NCI-H1417 (cell line): ENCODE measurements at places on chromosomes 1 and 21.

DNA sequence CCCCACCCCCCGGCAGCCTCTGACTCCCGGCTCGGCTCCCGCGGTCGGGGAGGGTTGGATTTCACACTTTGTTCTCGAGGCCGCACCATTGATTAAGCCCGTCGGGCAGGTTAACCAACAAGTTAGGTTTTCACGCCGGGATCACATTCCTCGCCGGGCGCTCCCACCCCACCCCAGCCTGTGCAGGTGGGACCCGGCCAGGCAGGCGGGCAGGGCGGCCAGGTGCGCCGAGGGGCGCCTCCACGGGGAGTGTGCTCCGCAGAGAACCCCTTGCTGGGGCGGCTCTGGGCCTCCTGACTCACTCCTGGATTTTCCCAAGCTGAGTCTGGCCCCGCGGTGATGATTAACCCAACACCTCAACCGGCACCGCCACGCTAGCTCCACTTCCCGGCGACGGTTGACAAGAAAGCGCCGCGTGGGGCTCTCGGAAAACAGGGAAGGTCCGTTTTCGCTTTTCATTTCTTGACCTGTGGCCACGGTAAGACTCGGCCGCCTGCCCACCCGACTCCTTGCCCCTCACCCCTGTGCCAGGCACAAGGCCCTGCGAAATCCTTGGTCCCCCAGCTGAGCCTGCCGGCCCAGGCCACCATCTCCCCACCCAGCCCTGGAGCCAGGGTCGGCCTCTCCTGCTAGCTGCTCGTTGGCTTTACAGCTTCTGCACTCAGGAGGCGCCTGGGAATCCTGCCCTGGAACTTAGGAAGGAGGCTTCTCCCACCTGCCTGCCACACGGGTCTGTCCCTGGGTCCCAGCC lies 8.8 kb upstream of the TTLL10 start:
- DNase-seq: peak; percentile 52

DNA sequence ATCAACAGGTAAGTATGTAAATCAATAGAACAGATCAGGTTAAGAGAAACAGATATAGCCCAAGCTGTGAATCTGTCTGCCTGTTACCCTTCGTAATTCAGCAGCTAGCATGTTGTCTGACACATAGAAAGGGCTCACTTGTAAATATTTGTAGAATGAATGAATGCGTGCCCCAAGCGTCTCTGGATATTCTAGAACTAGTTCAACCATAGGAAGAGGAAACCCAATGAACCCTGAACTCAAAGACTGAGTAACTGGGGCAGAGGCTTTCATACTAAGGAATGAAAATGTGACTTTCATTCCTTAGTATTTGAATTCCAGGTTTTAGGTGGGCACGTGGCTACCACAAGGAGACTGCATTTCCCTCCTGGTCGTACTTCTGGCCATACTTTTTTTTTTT lies 60.1 kb upstream of the SMYD2 start:
- DNase-seq: no peak

GRCh38 chr1:204685236-204686006 lies at the start of gene LRRN2:
LRRN2 (minus strand) TSS chr1:204685738; CDS start chr1:204619992, 65,746 bp downstream.
- DNase-seq: peak; percentile 75

- DNase-seq: no peak
These were observed 160.0 kb downstream of the SDCCAG8 start for GRCh38 chr1:243415663-243416408.

DNA sequence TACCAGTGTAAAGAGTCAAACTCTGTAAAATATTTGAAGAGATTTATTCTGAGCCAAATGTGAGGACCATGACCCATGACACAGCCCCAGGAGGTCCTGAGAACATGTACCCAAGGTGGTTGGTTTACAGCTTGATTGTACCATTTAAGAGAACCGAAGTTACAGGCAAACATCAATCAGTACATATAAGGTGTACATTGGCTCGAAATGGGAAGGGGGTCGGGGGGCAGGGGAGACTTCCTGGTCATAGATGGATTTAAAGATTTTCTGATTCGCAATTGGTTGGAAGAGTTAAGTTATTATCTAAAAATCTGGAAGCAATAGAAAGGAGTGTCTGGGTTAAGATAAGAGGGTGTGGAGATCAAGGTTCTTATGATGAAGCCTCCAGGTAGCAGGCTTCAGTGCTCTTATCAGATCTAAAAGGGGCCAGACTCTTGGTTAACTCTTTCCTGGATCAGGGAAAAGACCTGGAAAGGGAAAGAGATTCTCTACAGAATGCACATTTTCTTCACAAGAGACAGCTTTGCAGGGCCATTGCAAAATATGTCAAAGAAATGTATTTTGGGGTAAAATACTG lies 47.5 kb upstream of the NTPCR start:
- no peak for DNase-seq

DNA sequence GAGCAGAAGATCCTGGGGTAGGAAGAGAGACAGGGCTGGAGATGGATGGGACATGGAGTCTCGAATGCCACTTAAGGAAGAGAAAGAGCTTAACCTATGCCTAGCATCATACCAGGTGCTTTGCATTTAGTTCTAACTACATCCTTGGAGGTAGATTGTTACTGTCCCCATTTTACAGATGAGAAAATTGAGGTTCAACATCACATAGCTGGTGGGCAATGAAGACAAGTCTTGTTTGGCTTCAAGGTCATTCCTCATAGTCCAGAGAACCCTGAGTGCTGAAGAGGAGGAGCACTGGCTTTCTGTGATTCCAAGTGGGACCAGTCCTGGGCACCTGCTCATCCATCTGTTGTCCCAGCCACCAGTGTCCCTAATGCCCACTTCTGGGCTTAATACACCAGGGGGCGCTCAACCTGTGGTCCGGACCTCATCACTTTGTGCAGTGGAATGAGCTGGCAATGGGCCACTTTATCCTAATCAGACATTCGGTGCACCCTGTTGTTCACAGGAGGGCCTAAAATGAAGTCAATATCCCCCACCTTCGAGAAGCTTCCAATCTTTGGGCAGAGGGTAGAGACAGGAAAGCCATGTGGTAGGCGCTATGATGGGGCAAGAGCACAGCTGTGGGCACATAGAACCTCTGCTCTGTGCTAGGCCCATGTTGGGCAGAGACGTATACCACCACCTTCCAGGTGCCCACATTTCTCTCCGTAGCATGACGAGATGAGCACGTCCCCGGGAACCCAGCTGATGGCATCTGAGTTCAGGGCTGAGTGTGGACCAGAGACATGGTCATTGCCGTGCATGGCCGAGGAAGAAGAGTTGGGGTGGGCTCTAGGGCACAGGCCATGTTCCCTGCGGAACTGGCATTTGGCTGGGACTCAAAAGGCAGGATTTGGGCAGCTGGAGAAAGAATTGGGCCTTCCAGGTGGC lies 9.2 kb downstream of the RPS6KA1 start:
- DNase-seq: no peak

DNA sequence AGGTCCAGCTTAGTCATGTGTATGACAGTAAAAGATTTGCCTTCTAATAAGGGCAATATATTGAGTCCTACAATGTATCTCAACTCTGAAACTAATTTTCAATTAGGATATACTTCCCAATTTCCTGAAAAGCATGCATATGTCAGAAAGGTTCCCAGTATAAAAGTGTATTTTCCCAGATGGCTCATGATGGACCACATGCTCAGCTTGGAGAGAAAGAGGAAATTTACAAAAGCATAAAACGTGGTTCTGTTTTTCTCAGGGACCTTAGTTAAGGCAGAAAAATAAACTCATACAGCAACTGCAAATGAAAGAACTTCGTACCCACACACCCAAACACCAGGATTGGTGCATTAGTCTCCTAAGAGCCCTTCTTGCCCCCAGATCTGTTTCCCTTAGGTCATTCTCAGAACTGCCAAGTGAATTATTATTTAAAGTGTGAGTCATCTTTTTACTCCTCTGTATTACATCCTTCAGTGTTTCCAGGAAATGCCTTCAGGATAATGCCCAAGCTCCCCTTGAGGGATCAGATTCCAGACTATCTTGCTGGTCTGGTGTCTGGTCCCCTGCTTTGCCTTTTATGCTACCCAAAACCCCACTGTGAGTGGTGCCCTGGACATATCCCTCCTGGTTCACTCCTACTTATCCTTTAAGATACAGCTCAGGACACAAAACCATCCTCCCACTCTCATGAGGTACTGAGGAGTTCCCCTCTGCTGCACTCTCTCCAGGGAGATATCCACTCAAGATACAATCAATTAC lies 57.4 kb downstream of the SSX2IP start:
- DNase-seq: no peak

DNA sequence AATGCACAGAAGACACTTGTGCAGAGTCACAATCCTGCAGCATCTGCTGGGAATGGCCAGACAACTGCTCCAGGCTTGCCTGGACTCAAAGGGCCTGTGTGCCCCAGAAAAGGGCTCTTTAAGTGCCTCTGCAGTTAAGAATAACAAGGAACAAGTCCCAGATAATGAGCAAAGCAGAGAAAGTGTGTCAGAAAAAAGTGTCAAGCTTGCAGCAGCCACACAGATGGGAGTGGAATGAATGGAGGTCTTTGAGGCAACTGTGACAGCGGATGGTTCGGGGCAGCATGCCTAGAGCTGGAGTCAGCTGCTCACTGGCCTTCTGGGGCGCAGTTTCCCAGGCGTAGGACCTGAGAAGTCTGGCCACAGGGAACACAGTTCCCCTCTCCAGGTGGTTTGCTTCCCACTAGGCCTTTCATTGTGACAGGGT lies 5.1 kb downstream of the PARP1 start:
- no peak for DNase-seq

- no peak for DNase-seq
These were observed at the start of gene NCF2 for GRCh38 chr1:183590244-183591191. NCF2 (minus strand) TSS chr1:183590459; CDS start chr1:183590329, 130 bp downstream.

- no peak for DNase-seq
These were observed 10.7 kb downstream of the AKIRIN1 start for GRCh38 chr1:39001516-39002421.

- DNase-seq: no peak
These were observed 15.5 kb downstream of the MAP3K7CL start for GRCh38 chr21:29145852-29146453.

DNA sequence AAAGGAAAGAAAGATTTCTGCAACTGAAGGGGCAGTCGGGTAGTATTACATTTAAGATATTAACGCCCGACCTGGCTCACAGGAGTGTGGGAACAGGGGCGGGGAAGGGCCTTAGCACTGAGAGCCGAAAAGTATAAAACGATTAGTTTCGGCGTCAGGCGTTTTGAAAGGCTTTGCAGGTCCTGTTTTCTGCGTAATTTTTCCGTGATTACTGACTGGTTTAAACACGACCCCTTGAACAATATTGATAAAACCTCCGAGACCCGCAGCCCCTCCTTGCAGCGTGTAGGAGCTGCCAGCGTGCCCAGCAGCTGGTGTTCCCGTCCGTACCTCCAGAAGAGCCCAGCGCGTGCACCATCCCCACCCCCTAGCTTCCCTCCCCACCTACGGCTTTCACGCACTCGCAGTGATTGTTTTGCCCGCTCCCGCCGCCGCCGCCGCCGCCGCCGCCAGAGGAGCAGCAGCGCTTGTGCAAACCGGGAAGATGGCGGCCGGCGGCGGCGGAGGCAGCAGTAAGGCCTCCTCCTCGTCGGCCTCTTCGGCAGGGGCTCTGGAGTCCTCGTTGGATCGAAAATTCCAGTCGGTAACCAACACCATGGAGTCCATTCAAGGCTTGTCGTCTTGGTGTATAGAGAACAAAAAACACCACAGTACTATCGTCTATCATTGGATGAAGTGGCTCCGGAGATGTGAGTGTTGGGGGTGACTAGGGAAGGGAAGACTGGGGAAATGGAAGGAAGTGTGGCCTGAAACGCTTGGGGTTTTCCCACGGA lies 470 bp downstream of the RPRD2 start:
- DNase-seq: peak; percentile 92

DNA sequence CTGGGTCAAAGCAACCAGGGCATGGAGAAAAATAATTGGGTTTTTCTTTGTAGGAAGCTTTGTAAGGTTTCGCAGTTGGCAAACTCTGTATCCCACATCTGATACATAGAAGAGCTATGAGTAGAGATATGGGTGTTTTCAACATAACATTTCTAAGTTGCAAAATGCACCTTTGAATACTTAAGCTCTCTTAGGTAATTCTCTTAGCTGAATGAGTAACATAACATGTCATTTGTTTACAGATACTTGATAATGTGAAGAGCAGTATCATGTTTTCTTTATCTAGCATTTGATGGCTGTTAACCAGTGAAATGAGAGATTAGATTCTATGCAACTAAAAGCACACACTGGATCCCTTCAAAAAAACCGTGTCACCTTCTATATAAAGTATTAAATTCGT lies 21.6 kb downstream of the RAVER2 start:
- no peak for DNase-seq

GRCh38 chr1:64745181-64745985 lies 508 bp downstream of the RAVER2 start:
- peak; percentile 77 for DNase-seq

GRCh38 chr1:21365036-21365435 lies 74.8 kb upstream of the ECE1 start:
- DNase-seq: no peak

- no peak for DNase-seq
These were observed 76.3 kb downstream of the ZP4 start for GRCh38 chr1:237814319-237814924.

GRCh38 chr1:14094611-14095400 lies 394.8 kb downstream of the PRDM2 start:
- peak; percentile 51 for DNase-seq

GRCh38 chr1:11650331-11650991 lies 3.8 kb downstream of the FBXO2 start:
- peak; percentile 88 for DNase-seq

DNA sequence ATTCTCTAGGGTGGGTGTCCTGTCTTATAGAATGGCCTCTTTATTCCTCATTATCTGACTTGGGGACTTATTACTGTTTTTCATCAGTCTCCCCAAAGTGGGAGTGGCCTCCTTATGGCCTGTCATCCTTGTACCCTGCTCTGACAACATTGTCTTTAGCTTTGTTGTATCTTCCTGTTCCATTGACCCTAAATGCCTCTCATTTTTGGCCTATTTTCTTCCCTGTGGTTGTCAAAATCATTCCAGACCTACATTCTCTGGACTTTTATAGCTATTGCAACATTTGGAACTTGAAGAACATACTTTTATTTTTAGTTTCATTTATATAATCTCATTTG lies 9.7 kb downstream of the SFT2D2 start:
- no peak for DNase-seq

GRCh38 chr1:213761845-213762407 lies 225.8 kb upstream of the PROX1 start:
- DNase-seq: no peak

DNA sequence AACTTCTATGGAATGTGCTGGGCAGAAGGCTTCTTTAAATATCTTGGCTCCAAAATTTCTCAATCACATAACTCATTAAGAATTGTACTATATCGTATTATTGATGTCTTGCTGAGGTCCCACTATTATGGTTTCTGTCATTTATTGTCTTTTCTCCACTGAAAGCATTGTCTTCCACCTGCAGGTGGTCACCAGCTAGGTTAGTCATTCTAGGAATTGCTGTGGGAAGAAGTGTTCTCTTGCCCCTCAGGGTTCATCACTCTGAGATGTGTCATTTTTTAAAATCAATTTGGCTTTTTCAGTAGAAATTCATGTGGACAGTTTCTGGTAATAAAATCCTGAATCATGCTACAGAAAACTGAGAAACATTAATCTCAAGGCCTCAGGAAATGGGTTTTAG lies 66.1 kb downstream of the NCAM2 start:
- no peak for DNase-seq

GRCh38 chr1:46618754-46619415 lies 2.3 kb upstream of the MOB3C start:
- DNase-seq: no peak
